CD4-positive, alpha-beta T cell treated with Interleukin-6 for 4 hours (primary cell): ENCODE measurements at places on chromosomes 16 and 17.

DNA sequence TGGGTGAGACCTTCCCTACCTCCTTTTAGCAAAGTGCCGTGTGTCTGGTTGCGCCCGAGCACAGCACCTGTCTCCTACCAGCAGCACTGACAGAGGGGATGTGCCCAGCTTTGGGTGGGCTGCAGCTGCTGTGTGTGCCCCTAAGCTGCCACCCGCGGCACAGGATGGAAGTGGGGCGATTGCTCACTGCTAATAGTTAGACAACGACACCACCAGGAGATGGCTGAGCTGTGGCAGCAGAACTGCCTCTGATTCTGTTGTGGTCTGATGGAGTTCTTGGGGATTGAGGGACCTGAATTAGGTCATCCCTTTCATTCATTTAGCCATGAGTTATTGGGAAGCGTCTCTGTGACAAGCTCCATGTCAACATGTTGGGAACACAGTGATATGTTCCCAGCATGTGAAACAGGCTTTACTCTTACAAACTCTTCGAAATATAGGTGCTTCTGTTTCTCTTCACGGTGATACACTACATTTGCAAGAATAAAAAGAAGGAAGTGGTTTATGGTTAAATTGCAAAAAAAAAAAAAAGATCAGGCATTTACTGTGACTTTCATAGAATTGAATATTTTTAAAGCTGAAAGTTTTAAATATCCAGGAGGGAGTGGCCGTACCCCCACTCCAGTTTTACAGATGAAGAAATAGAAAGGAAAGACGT, 184.4 kb downstream of the MAF start:
- peak; percentile 24 for DNase-seq

DNA sequence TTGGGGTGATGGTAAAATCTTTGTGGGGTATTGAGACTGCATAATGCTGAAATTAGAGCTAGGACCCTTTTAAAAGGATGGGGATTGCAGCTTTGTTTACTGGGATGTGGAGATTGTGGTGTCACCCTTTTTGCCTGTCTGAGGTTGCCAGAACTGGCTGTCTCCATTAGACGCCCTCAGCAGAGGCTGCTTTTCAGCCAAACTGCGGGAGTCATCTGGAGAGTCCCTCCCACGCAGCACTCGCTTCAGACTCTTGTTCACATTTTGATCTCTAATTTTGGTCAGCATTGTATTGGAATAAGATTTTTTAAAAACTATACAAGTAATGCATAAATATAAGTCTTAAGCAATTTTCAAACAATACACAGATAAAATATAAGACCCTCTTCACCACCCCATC, 27.9 kb upstream of the JPT2 start:
- DNase-seq: no peak

DNA sequence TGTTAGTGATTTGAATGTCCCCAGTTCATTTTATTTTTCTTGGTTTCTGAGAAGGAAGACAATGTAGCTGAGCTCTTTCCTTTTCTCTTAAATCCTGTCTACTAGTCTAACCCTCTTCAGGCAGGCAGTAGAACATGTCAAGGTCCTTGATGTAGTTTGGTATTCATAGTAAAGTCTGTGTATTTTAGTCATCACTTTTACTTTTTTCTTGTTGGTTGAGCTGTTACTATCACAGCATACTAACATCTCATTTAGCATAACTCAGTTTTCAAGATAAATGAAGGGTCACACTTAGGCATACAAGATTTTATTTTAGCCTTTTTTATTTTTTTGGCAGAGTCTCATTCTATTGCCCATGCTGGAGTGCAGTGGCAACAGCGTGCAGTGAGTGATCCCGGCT, 70.5 kb downstream of the KPNA2 start:
- no peak for DNase-seq

GRCh38 chr16:22353933-22354541, 20.4 kb downstream of the CDR2 start:
- DNase-seq: no peak

- DNase-seq: no peak
Observed at GRCh38 chr16:65775829-65776228, 590.7 kb upstream of the CDH5 start.

DNA sequence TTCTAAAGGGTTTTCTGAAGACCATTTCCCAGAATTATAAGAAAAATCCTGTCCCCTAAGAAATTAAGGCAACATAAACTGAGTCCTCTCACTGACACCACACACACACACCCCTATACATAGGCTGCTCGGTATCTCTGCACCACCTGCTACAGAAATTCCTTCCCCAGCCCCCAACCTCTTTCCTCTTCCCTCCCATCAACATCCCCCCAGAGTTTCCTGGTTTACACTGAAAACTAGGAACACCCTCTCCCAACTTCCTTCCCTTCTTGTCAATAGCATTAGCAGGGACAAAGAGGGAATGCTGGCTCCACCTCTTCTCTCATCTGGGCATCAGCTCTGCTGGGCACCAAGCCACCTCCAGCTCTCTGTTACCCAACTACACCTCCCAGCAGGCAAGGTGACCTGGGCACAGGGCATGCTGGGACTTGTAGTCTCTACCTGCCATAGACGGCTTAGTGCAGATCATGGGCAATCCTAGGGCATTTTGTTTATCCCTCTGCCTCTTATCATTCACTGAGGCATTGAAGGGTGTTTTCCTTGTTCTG, 15.7 kb downstream of the CAVIN1 start:
- peak; percentile 71 for DNase-seq
